ENCODE measurements at places on chromosomes 3 and 15. TPM values are rescaled to one million over a fixed set of nuclear protein-coding genes. Genes with fewer than 3 reads are reported as not detected.
A peak's percentile ranks its signal among the peaks of the same experiment; 100 is the strongest.

GRCh38 chr3:108380128-108380795 is 83.9 kb downstream of the HHLA2 start:
- DNase-seq, result no peak

GRCh38 chr3:35336601-35337000 is 302.7 kb upstream of the ARPP21 start:
- DNase-seq, result no peak

DNA sequence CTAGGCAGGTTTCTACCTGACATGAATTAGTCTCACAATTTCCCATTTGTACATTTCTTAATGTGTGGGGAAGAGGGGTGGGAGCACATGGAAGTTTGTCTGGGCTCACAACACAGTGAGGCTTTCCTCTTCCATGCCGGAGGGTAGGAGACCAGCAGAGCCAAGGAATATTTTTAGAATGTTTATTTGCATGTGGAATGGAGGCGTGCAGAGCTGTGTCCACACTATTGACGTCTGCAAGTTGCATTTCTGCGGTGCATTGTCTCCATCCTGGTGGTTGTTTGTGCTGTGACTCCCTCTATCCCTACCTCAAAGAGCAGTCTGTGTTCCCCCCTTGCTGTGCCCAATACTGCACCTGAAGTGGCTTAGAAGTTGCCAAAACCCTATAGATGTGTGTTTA is 103.1 kb upstream of the LRTM1 start:
- no peak for DNase-seq

GRCh38 chr3:141115789-141116541 is 64.8 kb downstream of the SPSB4 start:
- no peak for DNase-seq

GRCh38 chr3:105653166-105653565 is 215.6 kb downstream of the CBLB start:
- no peak for DNase-seq

DNA sequence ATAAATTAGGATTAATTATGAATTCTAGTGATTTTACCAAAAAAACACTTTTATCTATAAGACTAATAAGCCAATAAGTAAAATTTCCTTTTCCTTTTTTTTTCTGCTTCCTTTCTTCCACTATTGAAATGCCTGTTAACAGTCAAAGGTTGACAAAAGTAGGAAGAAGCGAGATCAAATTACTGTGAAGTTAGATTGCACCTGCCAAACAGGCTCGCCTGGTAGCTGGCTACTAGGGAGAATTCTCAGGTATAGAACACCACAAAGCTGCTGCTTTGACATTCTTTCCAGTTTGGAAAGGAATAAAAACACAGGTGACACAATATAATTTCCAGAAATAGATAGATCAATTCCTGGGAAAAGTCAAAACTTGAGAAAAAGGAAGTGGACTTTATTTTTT is 749.0 kb downstream of the NSUN3 start:
- no peak for DNase-seq

DNA sequence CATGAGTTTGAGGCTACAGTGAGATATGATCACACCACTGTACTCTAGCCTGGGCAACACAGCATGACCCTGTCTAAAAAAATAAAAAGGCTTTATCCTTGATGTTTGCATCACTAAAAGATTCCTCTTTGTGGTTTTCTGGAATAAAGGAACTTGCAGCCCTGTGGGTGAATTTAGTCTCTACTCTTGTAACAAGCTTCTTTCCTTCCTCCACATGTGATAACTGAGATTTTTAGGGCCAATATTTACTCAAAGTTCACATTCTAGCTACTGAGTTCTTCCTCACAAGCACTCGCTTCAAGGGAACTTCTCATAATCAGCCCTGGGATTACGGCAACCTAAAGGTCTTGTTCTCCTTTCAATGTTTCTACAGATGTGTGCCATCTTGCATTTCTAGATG is 24.6 kb downstream of the COMMD2 start:
- no peak for DNase-seq

GRCh38 chr3:108117241-108117775 is 26.5 kb upstream of the CD47 start:
- peak; percentile 34 for DNase-seq

DNA sequence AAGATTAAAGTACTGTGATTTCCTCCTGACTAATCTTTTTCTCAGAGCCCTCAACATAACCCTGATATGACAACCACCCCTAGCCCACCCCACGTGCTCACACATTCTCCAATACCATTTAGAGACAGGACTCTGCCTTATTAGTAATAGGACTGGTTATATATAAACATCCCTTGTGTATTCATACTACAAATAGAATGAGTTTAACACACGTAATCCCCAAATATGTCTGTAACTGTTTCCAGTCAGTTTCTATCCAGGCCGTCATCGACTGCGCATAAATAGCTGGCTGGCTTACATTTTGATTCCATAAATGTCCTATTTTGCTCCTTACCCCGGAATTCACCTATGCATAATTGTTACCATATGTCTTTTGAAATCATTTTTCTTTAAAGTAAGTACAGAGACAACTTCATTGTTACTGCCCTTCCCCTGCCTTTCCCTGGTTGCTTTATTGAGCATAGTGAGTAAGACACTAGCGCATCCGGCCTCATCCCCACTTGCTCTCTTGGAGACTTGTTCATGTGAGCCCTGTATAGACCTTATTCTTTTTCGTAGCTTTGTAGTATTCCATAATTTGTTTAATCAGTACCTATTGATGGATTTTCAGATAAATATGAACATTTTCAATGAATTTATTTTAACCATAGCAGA is 3.5 kb upstream of the P2RY14 start:
- DNase-seq, result no peak

GRCh38 chr15:67017311-67017710 is 48.1 kb upstream of the SMAD3 start:
- DNase-seq, result no peak

- peak; percentile 25 for DNase-seq
Measured at GRCh38 chr3:109089265-109089664, 28.7 kb downstream of the MORC1 start.

- peak; percentile 37 for DNase-seq
Measured at GRCh38 chr15:89783111-89783860, 7.2 kb downstream of the MESP2 start.

GRCh38 chr3:16177962-16178627 is 3.6 kb downstream of the GALNT15 start:
- peak; percentile 82 for DNase-seq

GRCh38 chr15:78182336-78182700 is 33.2 kb downstream of the IDH3A start:
- DNase-seq, result no peak

GRCh38 chr3:190265796-190266195 is 56.5 kb downstream of the CLDN1 start:
- peak; percentile 30 for DNase-seq

- no peak for DNase-seq
Measured at GRCh38 chr3:15010664-15011063, 54.5 kb downstream of the MRPS25 start.

DNA sequence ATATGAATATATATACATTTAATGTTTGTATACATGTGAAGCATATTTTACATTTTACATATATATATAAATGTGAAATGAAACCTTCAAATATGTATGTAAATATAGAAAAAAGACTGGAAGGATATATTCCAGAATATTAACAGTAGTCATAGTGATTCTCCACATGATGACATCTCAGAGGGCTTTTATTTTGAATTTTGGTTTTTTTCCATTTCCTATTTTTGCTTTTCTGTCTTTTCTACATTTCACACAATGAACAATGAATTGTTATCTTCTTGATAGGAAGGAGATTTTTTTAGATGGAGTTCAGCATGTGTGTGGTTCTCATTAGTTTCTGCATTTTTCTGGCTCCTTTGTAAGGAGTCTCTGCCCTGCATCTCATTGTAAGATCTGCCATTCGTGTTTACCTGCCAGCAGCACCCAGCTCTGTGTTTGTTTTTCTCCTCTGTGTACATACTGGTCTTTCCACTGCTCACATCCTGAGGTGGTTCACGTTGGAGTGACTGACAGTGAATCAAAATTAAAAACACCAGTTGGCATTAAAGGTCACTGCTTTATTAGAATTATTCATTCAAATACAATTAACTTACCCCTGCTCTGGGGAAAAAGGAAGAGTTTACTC is 425.3 kb upstream of the MDFIC2 start:
- no peak for DNase-seq

DNA sequence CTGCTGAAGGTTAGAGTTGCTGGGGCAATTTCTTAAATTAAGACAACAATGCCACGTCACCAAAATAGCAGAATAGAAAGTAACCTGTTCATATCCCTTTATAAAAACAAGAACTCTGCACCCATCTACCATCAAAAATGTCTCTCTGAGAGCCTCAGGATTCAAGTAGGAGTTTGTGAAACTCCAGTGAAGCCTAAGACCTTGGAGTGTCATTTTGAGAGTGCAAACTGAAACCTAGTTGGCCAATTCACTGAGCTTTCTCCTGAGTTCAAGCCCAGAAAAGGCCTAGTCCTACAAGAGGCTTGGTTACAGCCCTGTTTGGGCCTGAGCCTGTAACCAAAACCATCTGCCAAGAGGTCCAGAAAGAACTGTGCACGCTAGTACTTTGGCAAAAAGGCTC is 335.1 kb downstream of the EFHB start:
- no peak for DNase-seq

GRCh38 chr3:107258300-107258699 is 118.9 kb upstream of the CCDC54 start:
- no peak for DNase-seq

Gene CADPS
- total RNA-seq, result 0.18 TPM

Gene ZNF662
- total RNA-seq, result 0.40 TPM

Gene B3GALNT1
- total RNA-seq, result 6.2 TPM

Gene RNU6-1
- total RNA-seq, result not detected

Gene ZIC4
- not detected for total RNA-seq

Gene PODXL2
- total RNA-seq, result 73.2 TPM

Gene RPL15
- total RNA-seq, result 2,511 TPM

Gene CRBN
- total RNA-seq, result 34.1 TPM

Gene SPINK8
- total RNA-seq, result not detected
